ENCODE measurements at places on chromosomes 5 and 9.

GRCh38 chr9:19154135-19154612, 26.9 kb upstream of the PLIN2 start:
- DNase-seq = peak; percentile 99

- no peak for DNase-seq
These were observed 36.5 kb upstream of the ASTN2 start for GRCh38 chr9:117451311-117451710.

DNA sequence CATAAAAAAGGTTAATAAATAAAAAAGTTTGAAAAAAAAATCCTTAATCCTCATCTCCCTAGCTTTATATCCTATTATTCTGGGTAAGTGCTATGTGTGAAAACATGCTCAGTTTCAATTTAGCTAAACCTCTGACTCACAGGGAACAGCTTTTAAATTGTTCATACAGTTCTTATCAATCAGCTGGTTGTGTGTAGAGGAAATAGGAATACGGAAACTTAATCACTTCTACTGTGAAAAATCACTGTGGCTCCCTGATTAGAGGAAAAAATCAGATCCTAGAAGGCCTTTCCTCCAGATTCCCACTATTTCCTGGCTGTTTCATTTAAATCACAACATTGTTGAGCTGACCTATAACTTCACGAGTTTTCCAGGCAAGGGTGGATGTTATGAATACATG, 120.5 kb downstream of the MARCHF3 start:
- no peak for DNase-seq

DNA sequence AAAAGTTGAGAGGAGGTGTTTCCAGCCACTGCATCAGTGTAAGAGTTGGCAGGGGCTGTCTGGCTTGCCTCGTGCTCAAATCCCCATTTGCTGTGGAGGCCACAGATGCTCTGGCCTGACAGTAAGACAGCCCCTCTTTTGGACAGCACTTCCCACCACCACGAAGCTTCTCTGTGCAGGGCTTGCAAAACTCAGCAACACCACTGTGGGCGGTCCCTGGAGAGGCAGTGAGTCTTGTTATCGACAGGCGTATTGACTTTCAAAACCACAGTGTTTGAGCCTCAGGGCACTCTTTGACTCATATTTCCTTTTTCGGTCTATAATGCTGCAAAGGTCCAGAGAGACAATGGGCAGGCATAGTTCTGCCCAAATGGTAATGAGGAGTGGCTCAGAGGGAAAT, 539.5 kb downstream of the EBF1 start:
- DNase-seq = no peak

DNA sequence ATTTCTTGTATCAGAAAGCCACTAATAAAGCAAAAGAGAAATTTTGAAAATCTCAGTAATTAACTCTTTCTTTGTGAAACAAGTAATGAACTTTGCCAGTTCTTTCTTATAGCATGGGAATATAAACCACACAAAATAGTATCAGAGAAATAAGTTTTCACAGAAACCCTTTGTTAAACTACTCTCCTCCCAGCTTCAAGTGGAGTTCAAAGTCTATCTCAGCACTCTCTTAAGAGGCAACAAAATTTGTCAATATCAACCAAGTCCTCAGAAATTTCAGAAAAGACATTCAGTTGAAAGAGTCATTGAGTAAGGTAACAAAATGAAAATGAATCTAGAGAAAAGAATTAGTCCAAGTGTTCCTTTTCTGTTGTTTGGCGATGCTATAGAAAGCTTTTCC, 89.3 kb downstream of the NTRK2 start:
- DNase-seq = no peak

- DNase-seq = no peak
These were observed 1.5 kb downstream of the PCSK1 start for GRCh38 chr5:96431376-96432187.

DNA sequence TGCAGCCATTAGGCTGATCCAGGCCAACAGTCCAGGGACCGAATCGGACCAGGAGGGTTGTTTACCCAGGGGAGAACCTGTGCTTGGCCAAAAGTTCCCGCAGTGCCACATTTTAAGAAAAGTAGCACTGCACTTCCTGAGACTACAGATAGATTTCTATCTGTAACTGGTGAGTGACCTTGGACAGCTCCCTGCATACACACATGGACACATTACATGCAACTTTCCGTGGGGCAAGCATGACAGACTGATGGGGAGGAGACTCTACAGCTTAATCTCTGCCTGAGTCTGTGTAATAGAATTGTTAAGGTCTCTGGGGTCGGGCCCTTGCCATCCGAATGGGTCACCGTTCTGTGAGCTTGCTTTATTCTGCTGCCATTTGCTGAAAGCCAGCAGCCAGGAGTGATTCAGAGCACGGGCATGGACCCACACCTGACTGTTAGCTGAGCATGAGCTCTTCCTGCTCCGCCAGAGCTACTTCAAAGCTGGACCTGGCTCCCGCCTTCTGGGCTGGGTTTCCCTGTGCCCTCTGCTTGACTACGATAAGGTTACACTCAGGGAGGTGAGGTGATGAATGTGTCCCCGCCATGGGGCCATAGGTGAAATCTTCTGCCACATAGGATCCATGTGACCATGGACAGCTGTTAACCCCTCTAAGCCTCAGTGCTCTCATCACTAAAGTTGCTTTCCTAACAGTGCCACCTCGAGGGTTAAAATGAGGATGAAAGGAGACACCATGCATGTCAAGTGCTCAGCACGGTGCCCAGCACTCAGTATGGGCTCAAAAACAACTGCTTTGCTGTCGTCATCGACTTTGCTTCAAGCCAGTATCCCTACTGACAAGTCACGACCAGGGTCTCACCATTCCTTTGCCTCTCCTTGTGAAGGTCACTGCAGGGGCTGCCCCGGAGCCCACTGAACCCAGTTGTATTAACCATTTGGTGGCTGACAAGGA, 200.0 kb downstream of the MELK start:
- peak; percentile 51 for DNase-seq

- no peak for DNase-seq
These were observed 101.3 kb downstream of the PHF2 start for GRCh38 chr9:93677641-93678136.

DNA sequence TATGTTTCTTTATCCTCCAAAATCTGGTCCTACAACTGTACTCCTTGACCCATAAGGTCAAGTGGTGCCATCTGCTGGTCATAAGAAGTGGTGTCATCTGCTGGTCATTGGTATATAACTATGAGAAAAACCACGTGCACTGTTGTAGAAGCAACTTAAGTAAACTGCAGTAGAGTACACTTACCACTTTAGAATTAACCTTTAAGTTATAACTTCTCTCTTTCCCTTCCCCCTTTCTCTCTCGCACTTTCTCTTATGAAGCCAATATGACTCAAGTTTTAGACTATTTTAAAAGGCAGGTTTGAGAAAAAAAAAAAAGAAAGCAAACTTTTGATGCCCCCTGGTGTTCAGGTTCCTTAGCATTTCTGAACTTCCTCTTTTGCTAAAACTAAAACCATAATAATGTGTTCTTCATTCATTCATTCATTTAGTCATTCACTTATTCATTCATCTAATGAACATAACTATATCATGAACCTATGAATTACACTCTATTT, 12.8 kb upstream of the MTAP start:
- peak; percentile 94 for DNase-seq

DNA sequence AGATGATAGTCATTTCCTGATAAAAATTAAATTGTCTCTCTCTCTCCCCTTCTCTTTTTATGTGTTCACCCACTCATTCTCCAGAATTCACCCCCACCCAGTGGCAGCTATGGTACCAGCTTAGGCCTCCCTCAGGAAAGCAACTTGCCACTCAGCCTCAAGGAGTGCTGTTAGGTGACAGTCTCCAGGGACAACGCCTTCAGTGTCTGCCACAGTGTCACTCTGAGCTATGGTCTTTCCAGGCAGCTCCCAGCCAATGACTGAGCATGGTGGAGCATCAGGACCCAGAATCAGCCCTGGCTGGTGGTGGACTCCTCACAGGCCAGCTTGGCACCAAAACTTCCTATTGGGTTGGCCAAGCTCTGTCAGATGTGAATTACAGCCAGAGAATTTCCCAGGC, 140.9 kb upstream of the PIK3R1 start:
- DNase-seq = no peak

GRCh38 chr5:178483620-178484019, 106.6 kb downstream of the COL23A1 start:
- DNase-seq = peak; percentile 78

Measured in hematopoietic multipotent progenitor cell treated with erythropoietin and hydrocortisone succinate and interleukin-3 and kit ligand, for 4 days (in vitro differentiated cells).